ENCODE measurements at places on chromosomes 5 and 9. TPM values are rescaled to one million over a fixed set of nuclear protein-coding genes. Genes with fewer than 3 reads are reported as not detected.

DNA sequence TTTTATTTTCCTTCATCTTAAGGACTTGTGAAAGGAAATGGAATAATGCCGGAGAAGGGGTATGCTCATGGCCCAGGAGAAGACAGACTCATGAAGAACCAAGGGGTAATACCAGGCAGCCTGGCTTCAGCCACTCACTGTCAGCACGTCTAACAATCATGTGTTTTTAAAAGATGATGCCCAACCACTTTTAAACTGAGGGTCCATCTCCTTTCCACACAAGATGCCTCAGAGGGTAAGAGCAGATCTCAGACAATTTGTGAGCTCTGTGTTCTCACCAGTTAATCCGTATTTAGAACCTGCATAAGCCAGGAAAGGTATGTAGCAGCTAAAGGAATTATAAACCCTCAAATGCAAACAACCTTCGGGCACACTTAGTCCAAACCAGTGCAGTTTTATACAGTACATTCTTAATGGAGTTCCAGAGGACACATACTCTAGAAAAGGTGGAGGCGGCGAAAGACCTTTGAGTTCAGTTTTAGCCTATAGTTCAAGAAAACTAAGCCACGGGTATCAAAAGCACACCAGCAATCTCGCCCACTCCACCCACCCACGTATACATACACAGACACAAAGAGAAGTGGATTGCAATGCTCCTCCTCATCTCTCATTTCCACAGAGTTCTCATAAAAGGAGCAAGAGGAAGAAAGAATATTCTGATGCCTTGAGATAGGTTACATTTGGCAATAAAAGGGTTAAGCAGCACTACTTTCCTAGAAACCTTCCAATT is 2.6 kb downstream of the DIAPH1 start:
- DNase-seq: peak; percentile 34

The CTXN3 gene
- not detected for total RNA-seq

DNA sequence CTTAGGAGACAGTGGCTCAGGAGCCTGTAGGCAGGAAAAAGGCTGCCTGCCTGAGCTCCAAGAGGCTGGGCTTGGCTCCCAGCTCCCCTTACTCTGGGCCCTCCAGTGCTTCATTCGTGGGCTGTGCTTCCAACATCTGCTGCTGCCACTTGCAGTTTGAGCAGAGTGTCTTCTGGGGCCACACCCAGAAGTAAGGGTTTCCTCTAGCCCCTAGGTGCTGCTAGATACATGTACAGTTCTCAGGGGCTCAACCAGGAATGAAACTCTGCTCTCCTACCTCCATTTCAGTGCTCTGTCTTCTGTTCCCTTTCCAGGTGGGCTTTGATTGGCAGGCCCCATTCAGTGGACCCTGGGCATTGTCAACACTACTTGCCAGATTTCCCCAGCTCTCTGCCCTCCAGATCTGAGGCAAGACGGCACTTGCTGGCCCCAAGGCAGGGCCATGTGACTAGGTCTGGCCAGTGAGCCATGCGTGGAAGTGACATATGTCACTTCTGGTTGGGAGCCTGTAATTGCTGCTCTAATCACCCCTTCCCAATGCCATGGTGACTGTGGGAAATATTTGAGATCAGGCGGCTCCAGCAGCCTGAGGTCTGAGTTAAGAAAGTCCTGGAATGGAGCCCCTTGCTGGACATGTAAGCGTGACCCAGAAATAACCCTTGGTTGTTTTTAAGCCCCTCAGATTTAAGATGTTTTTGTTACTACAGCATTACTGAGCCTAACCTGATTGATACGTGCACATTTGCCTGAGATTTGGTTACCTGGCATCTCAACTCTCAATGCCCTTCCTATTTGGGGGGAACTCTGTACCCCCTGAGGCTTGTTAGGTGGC is 9.4 kb upstream of the BOD1 start:
- no peak for DNase-seq

The GABBR2 gene
- 0.14 TPM for total RNA-seq

The ANXA2R gene
- total RNA-seq: 18.6 TPM

The ENTPD8 gene
- total RNA-seq: 0.14 TPM

The XPA gene
- 19.5 TPM for total RNA-seq

- DNase-seq: no peak
Observed at GRCh38 chr9:89278997-89279739, 31.8 kb upstream of the CKS2 start.

The ZNF300 gene
- 7.7 TPM for total RNA-seq

The ZNF462 gene
- total RNA-seq: 6.6 TPM

GRCh38 chr9:134283111-134283515 is 43.1 kb upstream of the RXRA start:
- no peak for DNase-seq

- no peak for DNase-seq
Observed at GRCh38 chr9:6068983-6069382, 53.6 kb upstream of the RANBP6 start.

- DNase-seq: no peak
Observed at GRCh38 chr5:8895599-8895998, 650.3 kb downstream of the SEMA5A start.

All from thymus (tissue), 14 donors.